Ammon's horn (tissue), 1 donor: ENCODE measurements at places on chromosomes 13 and 19.

- no peak for DNase-seq
These were observed 183.3 kb downstream of the HS6ST3 start for GRCh38 chr13:96273196-96273595.

- DNase-seq, result no peak
These were observed 31.6 kb downstream of the MTRF1 start for GRCh38 chr13:41231786-41232185.

DNA sequence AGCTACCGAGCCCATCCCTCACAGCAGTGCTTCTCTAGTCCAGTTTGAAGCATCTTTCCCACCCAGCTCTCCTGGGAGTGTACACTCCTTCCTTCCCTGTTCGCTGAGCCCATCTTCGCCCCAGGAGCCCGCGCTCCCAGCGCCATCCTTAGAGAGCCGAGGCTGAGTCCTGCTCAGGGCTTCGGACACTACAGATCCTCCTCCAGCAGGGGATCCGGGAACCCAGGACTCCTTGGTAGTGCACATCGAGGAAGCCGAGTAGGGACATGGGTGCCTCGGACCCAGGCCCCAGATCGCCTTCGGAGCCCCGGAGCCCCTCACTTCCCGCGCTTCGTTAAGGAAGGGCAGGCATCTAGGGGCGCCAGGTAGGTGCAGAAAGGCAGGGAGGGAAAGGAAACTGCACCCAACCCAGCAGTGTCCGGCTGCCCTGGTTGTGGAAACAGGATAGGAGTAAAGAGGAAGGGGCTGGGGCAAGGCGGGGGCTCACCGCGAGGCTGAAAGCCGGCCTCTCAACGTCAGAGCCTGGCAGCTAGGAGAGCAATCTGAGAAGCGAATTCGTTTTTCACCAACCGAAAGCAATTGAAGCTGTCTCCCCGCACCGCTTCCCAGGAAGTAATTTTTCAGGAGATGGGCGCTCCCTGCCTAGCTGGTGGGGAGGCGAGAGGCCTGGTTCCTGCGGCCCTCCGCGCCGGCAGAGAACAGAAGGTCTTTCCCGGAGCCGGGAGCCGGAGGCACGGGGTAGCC, 1.0 kb downstream of the PDX1 start:
- DNase-seq, result no peak

- no peak for DNase-seq
These were observed 16.4 kb downstream of the CARM1 start for GRCh38 chr19:10887616-10888367.

DNA sequence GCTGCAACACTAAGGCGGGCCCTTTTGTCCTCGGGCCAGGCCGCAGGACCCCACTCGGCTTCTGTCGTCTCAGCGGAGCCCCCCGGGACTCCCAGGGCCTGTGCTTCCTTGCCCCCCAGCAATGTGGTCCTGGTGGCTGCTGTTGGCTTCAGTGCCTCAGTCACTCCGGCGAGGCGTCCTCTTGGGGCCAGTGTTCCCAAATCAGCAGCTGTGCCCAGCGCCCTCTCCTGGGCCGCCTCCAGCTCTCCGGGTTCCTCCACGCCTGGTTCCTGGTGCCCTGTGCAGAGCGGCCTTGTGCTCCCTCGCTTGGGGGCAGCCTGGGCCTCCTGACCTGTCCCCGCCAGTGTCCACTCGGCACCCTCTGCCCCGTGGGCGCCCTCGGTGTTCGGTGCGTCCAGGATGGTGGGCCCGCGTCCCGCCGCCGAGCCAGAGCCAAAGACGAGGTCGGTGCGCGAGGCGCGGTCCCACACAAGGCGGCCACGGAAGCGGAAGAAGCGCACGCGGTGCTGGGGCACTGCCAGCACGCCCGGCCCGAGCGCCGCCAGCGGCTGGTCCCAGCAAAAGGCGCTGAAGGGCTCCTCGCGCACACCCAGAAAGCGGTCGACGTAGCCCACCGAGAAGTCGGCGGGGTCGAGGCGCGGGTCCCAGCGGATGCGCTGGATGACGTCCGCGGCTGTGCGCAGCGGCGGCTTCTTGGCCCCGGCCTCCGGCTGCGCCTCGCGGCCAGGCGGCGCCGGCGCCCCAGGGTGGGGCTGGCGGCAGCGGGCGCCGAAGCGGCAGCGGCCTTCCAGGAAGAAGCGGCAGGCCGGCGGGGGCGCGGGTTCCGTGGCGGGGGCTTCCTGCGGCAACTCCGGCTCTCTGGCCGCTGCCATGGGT, 685 bp downstream of the LENG9 start:
- peak; percentile 63 for DNase-seq
